Activated CD4-positive, alpha-beta memory T cell treated with anti-CD3 and anti-CD28 coated beads, Interleukin-2, amount 10 ng/mL, durations not matched to agents 7 days and 5 days (primary cell): ENCODE measurements at places on chromosomes 3 and 15. TPM values are rescaled to one million over a fixed set of nuclear protein-coding genes. Genes with fewer than 3 reads are reported as not detected.

Gene SLC9C1
- not detected for total RNA-seq

Gene DYNC1LI1
- 31.7 TPM for total RNA-seq

Gene NANOGP8
- not detected for total RNA-seq

Gene LXN
- 11.9 TPM for total RNA-seq
